ENCODE measurements at places on chromosomes 3 and 15. TPM values are rescaled to one million over a fixed set of nuclear protein-coding genes. Genes with fewer than 3 reads are reported as not detected.

Gene SMCO1
- total RNA-seq: not detected

Gene DLL4
- total RNA-seq: 1.5 TPM

Gene ZBTB11
- total RNA-seq: 26.9 TPM

Gene HAPLN3
- total RNA-seq: 8.0 TPM

Gene GOLGA6D
- total RNA-seq: not detected

Gene EPHB3
- total RNA-seq: 58.1 TPM

DNA sequence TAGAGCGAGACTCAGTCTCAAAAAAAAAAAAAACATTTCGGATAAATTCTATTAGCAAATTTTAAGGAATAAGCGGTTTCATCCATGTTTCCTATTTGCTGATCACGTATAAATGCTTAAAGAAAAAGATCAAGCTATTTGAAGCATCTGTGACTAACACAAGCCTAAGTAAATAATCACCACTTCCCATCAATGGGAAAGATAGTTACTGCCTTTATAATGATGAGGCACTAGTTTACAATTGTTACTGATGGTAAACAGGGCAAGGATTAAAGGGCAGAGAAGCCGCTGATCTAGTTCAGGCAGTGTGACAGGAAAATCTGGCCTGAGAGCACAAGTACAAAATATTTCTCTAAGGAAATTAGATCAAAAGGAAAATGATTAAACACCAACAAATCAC lies 13.7 kb downstream of the CLPX start:
- DNase-seq: no peak

- DNase-seq: no peak
Observed at GRCh38 chr3:71708476-71709105, 16.6 kb downstream of the EIF4E3 start.

- no peak for DNase-seq
Observed at GRCh38 chr3:143975554-143976152, 4.0 kb downstream of the DIPK2A start.

GRCh38 chr3:50605901-50606326 lies 5.7 kb downstream of the CISH start:
- DNase-seq: no peak

GRCh38 chr3:149077628-149078027 lies 8.7 kb downstream of the HLTF start:
- DNase-seq: no peak

DNA sequence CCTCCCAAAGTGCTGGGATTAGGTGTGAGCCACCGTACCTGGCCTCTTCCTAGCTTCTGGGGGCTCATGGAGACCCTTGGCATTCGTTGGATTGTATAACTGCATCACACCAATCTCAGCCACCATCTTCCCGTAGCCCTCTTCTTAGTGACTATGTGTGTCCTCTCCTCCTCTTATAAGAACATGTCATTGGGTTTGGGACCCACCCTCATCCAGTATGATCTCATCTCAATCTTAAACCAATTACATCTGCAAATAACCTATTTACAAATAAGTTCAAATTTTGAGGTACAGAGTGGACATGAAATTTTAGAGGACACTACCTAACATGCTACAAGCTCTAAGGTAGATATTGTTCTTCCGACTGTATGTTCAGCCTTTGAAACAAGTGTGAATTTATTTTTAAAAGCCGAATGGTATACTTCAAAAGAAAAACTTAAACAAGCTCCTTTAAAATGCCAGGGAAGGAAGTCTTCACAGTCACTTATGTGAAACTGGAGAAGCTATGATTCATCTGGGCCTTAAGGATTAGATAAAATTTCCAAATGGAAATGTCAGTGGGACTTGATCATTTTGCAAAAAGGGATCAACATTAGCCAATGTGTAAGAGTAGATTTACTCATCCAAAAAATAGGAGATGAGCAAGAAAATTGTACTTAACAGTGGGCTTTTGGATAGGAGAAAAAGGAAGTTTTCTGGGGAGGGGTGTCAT lies 225.7 kb downstream of the MEX3B start:
- no peak for DNase-seq

GRCh38 chr3:108565506-108565905 lies 23.7 kb downstream of the CIP2A start:
- DNase-seq: no peak

- no peak for DNase-seq
Observed at GRCh38 chr3:156291272-156292123, 171.1 kb downstream of the KCNAB1 start.

DNA sequence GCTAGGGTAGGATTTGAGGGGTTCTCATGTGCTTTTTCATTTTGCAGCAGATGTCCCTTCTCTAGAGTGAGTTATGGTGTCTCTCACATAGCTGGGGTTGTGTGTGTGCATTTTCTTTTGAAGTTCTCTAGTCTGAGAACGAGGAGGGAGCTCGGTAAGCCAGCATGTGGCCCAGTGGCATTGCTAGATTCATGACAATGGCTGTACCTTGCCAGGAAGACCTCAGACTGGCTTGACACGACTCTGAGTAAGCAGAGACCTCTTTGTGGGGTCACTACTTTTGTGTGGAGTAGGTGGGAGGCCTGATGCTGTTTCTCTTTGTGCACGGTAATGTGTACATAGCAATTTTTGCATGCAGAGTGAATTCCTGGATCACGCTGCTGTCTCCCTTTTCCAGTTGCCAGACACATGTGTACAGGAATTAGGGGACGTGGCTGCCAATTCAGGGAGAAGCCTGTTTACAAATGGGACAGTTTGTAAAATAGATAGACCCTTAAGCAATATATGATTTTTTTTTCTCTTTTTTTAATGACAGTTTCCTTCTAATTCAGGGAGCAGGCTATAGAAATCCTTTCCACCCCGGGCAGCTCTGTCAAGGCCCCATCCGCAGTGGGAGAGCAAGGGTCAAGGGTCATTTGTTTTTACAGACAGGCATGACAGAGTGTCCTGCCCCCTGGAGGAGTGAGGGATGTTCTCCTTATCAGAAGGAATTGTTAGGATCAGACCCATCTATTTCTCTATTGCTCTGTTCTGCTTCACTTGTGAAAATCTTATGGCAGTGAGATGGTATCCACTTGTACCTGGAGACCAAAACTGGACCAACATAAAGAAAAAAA lies 4.6 kb downstream of the CACNA1D start:
- no peak for DNase-seq

GRCh38 chr3:156397534-156397933 lies 157.4 kb downstream of the SSR3 start:
- DNase-seq: no peak

GRCh38 chr3:31095255-31095654 lies 200.8 kb upstream of the GADL1 start:
- DNase-seq: no peak

DNA sequence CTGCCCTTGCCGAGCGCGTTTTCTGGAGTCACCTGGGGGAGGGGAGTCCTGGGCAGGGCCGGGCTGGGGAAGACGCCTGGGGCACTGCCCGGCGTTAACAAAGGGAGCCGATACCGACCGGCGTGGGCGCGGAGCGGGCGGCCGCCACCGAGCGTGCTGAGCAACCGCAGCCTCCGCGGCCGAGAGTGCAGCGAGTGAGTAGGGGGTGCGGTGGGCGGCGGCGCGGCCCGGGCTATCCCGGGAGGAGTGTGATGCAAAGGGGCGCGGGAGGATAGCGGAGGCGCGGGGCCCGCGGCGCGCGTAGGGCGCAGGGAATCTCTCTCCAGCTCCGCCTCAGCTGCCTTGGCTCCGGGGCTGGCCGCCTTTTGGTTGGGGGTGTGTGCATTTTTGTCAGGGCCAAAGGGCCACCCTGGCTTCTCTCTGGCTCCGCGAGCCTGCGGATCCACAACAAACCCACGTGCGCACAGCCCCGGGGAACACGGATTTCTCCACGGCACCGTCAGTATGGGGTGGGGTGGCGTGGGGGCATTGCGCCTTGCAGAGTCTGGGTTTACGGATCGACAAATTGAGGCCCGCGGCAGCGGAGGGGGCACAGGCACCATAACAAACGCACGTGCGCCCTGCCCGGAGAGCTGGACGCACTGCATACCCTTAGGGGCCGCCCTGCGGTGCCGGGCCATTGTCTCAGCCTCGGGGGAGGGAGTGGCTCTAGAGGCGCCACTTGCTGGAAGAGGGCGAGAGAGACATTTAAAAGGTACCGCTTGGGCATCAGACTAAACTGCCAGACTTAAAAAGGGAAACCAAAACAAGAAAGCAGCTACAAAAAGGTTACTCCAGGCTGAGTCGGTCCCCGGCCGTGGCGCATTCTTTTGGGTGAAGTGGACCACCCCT lies 560 bp downstream of the ST6GAL1 start:
- peak; percentile 22 for DNase-seq

GRCh38 chr15:92733934-92734521 lies 78.5 kb upstream of the FAM174B start:
- DNase-seq: no peak

DNA sequence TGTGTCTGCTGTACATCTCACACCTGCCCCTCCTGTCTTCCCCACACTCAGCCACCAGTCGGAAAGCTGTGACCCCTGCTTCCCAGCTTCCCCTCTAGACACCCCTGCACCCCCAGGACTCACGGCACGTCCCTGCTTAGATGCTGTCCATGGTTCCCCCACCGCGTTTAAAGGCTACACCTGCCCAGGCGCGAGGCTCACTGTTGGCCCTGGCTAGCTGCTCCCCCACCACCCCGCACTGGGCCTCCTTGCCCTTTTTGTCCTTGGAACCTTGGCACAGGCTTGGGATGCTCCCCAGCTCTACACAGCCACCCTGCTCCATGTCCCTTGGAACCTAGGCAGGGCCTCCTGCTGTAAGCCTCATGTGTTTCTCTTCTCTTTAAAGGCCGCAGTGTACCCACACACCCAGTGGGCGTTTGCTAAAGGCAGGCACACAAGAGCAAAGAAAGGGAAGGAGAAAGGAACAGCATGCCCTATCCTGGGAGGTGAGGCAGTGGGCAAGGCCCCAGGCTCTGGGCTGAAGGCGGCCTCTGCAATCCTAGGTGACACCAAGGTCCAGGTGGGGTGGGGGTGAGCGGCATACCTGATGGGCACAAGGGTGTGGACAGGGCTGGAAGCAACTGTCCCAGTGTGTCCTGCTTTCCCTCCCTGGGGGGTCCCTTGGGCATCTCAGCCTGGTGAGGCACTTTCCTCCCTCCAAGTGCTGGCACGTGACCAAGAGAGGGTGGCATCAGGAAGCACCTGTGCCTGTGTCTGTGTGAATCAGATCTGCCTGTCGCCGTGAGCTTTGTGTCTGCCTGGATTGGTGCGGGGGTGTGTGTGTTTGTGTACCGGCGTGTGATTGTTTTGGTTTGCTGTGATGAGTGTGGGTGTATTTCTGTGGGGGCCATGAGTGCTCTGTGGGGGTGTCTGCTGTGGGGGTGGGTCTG lies 54.4 kb downstream of the TPRA1 start:
- DNase-seq: no peak

DNA sequence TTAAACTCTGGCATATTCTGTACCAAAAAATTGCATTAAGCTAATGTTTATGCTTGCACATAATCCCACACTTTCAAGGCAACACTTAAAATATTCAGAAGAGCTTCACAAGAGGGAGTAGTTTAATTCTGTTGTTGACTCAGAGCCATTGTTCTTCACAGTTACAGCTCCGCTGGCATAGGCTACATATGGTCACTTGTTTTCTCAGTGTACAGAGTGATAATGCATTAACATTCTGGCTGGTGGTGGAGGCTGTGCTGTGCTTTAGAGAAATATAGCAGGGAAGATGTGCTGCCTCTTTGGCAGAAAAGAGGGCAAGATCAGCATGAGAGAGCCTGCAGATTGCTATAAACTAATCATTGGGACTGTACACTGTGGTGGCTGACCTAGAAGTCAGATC lies 13.3 kb downstream of the NLGN1 start:
- DNase-seq: no peak

GRCh38 chr3:167626490-167626889 lies 27.3 kb downstream of the WDR49 start:
- DNase-seq: no peak

DNA sequence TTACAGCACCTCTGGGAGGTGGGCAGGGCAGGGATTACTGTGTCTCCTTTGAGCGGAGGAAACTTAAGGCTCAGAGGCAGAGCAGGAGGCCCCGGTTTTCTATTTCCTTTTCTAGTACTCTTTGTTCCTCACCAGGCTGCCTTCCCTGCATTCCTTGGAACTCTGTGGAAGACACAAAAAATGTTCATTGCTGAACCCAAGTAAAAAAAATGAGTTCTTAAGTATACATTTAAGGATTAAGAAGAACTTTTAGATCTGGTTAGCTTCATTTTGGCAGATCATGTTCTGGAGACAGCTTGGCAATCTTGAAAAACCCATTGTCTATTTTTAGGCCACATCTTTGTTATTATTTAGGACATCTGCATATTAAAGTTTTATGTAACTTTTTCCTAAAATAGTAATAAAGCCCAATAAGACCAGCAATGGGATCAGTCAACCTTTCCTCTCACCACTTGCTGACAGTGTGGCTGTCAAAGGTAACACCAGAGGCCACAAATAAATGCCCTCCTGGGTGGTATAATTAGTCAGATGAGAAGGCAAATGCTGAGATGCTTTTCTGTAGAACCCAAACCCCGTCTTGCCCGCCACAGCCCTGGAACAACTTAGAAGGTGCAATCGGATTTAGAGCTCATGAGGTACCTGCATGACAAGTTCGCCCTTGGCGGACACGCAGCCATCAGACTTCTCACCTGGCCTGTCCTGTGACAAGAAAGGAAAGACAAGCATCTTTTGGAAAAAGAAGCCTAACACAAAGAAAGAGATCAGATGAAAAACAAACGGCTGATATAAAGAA lies 97.2 kb downstream of the DGKG start:
- DNase-seq: no peak

DNA sequence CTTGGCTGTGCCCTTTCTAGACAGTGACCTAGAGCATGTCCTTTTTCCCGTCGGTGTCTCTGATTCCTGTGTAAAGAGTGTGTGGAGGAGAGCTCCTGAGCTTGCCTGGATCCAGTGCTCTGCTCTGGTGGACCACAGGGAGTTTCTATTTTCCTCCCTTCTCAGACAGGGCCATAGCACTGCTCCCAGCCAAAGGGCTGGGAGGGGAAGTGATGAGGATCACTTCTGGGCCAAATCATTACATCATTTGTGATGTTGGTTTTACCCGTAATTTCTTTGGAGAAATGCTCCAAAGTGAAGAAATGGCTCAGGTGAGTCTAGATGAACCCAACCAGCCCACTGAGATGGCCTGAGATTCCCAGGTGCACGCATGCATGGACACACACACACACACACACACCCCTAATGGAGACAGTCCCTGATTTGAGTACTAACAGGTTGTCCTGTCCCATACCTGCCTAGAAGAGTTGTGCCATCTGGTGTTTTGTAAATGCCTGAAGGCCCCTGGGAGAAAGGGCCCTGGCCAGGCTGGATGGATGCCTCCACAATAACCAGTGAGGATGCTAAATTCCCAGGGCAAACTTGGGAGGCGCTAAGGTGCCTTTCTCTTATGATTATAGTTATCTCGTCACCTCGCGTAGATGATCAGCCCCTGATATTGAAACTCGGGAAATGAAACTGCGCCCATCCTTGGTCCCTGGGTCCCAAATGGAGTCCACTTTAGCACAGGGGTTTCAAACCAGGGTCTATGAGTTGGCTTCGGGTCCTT lies 86.9 kb downstream of the ASB7 start:
- no peak for DNase-seq

DNA sequence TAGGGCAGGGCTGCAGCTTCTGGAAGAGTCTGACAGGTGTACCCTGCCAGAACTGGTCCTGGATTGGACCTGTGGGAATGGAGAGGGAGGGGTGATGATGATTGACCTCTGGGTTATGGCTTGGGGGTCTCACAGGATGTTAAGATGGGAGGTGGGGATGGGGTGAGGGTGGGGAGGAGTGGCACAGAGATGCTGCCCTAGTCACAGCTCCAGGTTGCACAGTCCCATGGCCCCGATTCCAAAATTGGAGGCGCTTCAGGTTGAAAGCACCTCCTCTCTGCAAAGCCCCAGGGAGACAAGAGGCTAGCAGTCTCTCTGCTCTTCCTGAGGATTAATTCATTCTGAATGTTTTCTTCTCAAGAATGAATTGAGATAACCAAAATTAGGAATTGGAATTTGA lies 101.4 kb downstream of the FAM43A start:
- DNase-seq: no peak
